ENCODE measurements at places on chromosomes 3 and 15.

- DNase-seq: no peak
Observed at GRCh38 chr15:60400944-60401343, 3.2 kb upstream of the ANXA2 start.

DNA sequence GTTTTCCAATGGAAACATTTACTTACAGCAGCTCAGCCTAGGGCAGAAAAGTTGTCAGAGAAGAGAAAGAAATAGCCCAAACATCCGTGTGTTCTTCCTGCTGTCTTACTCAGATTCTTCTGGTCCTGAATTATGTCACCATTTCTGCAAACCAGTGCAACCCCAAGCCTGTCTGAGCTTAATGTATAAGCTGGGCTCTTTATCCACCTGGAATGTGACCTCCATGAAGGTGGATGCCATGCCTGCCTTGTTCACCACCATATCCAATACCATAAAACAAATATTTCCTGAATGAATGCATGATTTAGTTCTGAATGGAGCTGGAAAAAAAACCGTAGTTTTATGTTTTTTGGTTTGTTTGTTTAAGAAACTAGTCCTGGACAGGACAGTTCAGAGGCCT, 150.9 kb downstream of the RYR3 start:
- DNase-seq: no peak

GRCh38 chr3:167559924-167560323, 86.1 kb upstream of the SERPINI2 start:
- no peak for DNase-seq

DNA sequence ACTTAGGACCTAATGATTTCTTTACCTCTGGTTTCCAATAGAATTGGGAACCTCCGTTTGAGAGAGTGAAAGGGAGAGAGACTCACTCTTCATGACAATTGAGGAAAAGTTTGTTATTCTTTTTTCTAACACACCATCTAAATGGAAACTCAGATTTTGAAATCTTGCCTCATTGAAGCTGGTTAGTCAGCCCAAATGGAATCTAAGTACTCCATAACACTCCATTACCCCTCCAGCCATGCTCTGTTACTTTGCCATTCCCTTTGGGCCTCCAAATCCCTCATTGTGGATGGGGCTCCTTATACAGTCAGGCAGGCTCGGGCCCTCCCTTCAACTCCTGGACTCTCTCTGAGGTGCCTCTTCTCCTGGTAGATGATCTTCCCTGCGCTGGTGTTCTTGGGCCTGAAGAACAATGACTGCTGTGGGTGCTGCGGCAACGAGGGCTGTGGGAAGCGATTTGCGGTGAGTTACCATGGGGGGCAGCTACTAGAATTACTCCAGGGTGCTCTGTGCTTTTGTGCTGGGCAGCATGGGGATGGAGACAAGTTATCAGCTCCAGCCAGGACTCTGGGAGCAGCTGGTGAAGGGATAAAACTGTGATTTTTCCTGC, 1.1 kb downstream of the TM4SF4 start:
- no peak for DNase-seq

DNA sequence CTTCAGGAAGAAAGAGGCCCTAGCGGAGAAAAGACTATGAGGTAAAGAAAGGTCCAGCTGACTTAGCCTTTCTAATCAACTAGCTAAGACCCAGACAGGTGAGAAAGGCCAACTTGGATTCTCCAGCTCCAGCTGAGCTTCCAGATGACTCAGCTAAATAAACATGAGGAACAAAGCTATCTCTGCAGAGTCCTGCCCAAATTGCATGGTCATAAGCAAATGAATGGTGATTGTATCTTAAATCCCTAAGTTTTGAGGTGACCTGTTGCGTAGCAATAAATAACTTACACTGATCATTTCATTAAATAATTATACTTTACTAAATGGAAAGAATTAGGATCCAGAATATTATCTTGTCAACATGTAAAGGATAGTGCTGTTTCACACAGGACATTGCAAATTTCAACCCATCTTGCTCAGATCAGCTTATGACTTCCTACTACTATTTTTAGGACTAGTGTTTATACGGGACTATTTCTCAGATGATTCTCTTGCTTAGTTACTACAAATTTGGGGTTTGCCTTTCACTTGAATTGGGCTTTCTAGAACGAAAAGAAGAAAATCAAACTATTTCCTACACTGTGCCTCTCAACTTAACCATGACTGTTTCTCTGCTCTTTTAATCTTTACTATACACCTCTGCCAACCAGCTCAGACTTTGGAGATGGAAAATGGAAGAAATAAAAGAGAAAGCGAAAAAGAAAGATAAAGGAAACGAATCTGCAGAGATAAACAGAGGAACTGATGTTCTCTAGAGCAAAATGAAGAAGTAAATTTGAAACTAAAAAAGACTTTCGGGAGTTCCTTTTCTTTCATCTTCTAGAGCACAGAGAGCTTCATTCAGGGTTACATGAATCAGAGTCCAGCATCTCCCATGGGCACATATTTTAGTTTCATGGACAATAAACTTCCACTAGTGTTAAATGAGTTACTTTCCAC, 6.6 kb upstream of the ADGRG7 start:
- no peak for DNase-seq

DNA sequence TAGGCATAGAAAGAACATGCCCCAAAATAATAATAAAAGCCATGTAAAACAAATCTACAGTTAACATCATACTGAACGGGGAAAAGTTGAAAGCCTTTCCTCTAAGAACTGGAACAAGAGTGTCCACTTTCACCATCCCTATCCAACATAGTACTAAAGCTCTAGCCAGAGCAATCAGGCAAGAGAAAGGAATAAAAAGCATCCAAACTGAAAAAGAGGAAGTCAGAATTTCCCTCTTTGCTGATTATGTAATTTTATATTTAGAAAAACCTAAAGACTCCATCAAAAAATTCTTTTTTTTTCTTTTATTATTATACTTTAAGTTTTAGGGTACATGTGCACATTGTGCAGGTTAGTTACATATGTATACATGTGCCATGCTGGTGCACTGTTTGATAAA, 661.6 kb upstream of the CBLB start:
- no peak for DNase-seq

DNA sequence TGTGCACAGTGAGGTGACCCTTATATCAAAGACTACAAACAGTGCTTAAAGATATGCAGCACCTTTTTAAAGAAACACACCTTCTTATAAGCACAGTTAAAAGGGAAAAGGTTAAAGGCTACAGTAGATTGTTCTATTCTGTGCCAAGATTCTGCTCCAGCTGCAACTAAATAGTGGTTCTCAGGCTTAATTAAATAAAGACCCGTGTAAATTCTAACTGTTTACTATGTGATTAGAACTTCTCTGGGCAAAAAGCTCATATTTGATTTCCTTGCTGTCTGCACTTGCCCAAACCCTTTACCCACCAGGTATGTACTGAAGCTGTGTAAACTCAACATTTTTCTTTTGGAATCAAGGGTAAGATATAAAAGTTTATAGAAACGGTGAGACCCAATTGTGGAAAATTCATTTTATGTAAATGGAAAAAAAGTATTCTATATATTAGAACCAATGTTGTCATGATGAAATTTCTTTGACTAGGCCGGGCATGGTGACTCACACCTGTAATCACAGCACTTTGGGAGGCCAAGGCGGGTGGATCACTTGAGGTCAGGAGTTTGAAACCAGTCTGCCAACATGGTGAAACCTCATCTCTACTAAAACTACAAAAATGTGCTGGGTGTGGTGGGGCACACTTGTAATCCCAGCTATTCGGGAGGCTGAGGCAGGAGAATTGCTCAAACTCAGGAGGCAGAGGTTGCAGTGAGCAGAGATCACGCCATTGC, 230.6 kb downstream of the MECOM start:
- DNase-seq: no peak

DNA sequence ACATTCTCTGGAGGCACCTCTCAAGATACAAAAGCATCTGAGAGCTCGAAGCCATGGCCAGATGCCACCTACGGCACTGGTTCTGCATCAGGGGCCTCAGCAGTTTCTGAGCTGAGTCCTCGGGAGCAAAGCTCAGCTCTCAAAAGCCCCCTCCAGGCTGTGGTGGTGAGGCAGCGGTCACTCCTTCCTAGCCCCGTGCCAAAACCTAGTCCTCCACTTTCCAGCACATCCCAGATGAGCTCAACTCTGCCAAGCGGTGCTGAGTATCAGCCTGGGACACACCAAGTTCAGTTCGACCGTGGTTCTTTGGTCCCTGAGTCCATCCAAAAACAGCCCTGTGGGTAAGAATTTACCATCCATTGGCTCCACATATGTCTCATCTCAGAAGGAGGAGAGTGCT, 79.3 kb upstream of the STT3B start:
- DNase-seq: no peak

DNA sequence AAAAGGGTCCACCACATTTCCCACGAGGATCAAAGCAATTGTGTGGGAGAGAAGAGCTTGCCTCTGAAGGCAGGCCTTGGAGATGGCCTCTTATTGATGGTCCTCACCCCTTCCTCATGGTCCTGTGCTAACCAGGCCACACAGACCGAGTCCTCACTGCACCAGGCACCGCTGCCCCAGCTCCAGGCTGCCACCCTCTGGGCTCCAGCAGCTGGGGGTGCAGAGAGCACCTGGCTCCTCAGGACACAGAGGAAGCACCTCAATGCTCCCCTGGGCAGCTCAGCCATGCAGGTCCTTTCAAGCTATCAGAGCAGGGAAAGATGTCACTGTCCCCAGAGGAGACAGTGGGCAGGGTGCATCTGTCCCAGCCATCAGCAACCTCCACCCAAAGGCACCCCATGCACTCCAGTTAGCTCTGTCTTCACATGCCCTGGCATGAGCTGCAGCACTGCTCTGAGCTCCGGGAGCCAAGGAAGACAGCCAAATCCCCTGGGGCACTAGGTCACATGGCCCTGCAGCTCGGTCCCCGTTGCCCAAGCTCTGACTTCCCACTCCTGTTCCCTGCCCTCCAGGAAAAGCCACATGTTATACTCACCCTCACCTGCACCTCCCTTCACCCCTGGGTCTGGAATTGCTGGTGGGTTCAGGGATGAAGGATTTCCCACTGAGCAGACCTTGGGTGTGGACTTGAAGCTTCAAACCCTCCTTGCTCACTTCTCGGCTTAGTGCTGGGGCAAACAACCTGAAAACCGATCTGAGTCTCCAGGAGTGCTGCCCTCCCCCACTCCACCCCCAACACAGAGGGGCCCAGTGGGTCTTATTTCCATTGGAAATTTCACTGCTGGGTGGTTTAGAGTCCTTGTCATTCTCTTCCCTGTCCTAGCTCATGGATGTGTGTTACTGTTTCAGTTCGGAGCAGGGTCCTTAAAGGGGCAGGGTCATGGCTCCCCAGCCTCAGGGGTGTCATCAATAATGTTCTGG, 32.6 kb downstream of the ALS2CL start:
- DNase-seq: no peak

DNA sequence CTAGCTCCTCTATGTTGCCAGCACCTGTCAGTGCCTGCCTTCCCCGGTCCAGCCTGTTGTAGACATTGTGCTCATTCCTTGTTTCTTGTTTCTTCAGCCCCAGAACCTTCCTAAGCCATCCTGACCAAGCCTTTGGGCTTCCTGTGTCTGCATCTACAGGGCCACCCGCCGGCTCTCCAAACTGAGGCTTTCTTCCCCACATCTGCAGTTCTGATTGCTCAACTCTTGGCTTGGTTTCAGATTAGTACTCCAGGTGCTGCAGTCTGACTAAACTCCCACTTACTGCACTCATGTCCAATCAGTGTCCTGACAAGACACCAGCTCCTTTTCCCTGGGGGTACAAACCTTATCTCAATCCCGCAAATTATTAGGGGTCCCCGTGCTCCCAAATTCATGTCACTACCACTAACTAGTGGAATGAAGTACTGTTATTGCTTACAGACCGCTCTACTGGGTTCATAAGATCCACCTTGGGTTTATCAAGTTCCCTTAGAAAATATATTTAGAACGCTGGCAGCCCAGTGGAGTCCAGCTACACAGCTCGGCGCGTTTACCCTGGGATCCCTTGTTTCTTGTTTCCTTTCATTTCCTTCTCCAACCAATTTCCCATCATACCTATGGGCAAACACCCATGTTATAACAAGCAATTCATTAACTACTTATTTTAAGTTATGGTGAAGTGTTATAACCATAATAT, 114.2 kb upstream of the TJP1 start:
- no peak for DNase-seq

DNA sequence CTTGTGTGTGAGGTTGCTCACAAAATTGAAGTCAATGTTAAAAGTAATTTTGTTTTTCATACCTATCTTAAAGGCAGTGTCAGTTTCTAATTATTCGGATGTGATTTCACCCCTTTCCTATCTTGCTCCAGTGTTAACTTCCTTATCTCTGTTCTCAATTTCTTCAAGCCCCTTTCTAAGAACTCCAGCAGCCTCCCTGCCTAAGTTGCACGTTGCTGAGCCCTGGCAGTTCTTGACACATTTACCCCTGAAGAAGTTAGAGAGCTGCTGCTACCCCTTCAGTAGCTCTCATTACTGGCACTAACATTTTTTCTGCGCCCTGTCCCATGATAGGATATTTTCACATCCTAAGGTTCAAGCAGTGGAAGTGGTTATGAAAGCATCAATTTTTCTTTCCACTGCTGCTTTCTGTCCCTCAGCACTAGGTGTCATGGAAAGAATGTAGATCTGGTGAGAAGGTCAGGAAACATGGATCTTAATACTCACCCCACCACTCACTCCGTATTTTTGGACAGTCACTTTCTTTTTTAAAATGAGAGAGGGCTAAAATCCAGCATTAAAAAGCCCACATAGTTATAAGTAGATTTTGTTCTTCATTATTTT, 62.9 kb downstream of the OPA1 start:
- no peak for DNase-seq

Data from NCI-H1417 treated with DMSO at 0.1 percent for 48 hours (cell line).